Activated CD8-positive, alpha-beta memory T cell treated with anti-CD3 and anti-CD28 coated beads for 48 hours (primary cell): ENCODE measurements at places on chromosomes 16 and 17.
A peak's percentile ranks its signal among the peaks of the same experiment; 100 is the strongest.

DNA sequence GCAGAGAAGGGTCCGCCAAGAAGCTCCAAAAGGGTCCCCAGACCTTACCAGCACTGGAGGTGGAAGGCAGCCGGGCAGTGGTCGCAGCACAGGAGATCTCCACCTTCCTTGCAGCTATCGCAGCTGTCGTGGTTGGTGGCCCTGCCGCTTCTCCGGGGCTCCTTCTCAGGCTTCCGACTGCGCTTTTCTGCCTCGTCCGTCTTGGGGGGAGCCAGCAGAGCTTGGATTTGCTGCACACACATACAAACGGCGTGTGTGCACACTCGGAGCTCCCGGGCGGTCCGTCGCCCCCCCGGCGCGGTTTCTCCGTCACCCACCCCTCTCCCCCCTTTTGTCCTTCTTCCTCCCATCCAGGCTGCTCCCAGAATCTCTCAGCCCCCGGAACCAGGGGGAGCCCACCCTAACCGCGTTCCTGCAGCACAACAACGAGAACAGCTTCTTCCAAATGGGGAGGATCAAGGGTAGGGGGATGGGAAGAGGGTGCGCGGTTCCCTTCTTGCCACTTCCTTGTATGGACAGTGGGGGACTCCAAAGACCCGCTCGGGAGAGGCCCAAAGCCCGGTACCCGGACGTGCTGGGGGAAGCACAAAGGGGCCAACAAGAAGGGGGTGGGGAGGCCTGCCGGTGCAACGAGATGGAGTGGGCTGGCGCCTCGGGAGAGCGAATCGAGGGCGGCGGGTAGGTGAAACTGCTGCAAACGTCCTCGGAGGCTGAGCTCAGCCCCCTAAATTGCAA is 1.1 kb downstream of the PHF12 start:
- DNase-seq: peak; percentile 39

DNA sequence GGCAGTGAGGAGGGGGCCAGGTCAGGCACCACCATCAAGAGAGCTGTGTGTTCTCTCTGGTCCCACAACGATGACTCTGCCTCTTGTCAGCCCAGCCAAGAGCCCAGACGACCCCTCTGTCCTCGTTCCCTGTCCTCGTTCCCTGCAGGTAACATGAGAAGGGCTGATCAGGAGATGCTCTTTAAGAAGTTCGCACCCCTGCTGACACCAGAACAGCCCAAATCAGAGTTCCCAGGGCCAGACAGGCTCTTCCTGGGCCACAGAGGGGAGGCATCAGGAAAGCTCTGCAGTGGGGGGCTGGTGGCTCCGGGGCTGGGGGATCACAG is 13.5 kb upstream of the DNAI2 start:
- no peak for DNase-seq

- no peak for DNase-seq
These were observed 39.3 kb upstream of the TAC4 start for GRCh38 chr17:49887086-49887743.

GRCh38 chr17:51709694-51710633 is 448.6 kb downstream of the CA10 start:
- DNase-seq: no peak

DNA sequence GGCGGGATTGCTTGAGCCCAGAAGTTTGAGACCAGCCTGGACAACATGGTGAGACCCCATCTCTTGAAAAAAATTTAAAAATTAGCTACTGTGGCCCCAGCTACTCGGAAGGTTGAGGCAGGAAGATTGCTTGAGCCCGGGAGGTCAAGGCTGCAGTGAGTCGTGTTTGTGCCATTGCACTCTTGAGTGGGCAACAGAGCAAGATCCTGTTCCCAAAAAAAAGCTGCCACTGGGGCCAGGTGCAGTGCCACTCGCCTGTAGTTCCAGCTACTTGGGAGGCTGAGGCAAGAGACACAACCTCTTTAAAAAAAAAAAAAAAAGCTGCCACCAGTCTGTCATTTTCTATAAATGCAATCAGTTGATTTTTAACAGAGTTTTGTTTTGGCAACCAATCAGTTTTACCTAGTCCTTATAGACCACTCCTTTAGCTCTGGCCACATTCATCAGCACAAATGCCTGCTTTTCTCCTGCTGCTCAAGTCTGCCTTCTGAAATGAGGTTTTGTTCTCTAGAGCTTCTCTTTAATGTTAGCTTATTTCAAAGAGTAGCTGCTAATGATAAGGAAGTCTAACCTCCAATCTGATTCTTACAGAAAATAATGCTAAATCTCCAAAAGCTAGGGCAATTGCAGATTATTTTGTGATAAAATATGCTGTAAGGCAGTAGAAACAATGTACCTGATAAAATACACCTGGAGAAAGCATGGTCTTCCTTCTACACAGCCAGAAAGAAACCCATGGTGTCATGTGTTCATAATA is 64.8 kb downstream of the TUBD1 start:
- DNase-seq: no peak

DNA sequence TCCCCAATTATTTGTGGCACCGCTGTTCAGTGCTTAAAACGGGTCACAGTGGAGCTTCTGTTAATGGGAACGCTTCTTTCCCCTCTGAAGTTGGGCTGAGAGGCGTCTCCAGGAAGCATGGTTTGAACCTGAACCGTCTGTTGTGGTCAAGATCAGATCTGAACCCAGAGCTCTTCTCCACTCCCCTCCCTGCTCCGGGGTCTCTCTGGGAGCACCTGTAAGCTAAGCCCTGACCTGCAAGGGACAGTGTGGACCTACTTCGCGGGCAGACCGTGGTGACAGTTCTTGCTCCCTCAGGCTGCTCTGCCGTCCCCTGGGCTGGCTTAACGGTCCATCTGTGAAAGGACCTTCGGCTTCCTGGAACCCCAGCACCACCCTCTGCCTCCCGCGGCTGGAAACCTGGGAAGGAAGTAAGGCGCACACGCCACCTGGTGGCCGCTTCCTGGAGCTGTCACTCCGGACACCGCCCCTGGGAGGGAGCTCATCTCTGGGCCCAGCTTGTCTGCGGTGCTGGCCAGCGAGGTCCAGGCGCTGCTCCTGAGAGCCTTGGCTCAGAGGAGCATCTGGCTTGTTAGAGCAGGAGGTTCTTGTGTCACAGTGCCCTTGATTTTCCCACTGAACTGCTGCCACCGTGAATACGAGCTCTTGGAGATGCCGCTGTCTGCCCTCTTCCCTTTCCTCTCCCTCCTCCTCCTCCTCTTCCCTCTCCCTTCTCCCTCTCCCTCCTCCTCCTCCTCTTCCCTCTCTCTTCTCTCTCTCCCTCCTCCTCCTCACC is 518.5 kb upstream of the EEF2KMT start:
- peak; percentile 4 for DNase-seq

DNA sequence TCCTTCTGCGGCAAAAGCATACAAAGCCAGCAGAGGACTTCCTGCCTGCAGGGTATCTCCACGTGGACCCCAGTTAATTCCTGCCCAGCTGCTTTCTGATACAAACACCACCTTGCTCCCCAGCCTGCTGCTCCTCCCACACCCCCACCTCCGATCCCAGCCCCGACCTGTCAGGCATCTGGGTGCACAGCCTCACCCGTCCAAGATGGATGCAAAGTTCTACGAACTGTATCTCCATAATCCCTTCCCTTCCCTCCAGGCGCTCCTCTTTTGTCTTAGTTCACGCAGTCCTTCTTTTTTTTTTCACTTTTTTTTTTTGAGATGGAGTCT is 15.6 kb upstream of the FOXJ1 start:
- no peak for DNase-seq

DNA sequence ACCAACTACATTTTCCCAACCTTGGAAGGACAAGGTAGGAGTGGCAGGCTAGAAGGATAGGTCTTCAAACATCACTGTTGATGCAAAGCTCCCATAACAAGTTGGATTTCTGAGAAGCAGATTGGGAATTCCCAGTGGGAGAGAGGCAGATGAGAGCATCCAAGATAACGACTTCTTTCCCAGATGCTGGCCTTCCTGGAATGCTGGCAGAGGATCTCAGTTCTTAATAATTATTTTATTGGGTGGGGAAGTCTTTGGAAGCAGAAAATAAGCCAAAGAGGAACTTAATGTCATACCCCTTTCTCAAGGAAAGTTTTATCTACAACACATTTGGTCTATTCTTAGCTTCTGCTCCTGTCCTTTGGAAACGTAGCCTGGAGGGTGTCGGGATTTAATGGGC is 64.5 kb downstream of the MPRIP start:
- DNase-seq: no peak

DNA sequence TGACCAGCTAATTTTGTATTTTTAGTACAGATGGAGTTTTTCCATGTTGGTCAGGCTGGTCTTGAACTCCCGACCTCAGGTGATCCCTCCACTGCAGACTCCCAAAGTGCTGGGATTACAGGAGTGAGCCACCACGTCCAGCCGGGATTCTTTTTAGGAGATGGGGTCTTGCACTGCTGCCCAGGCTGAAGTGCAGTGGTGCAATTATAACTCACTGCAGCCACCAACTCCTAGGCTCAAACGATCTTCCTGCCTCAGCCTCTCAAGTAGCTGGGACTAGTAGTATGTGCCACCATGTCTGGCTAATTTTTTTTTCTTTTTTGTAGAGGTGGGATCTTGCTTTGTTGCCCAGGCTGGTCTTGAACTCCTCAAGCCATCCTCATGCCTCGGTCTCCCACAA is 56.4 kb upstream of the MGAT5B start:
- no peak for DNase-seq

- DNase-seq: no peak
These were observed 52.7 kb upstream of the NOG start for GRCh38 chr17:56540836-56541235.

DNA sequence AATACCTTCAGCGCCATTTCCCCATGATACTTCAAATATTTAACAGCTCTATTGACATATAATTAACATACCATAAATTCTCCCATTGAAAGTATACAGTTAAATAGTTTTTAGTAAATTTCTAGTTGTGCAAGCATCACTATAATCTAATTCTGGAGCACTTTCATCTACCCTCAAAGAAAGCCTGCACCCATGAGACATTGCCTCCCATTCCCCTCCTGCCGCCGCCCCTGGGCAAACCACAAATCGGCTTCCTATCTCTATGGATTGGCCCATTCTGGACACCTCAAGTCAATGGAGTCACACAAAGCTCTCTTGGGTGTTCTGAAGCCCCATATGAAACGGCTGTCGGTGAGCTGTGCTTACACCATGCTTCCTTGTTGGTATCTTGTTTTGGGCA is 77.3 kb upstream of the CBX4 start:
- no peak for DNase-seq

DNA sequence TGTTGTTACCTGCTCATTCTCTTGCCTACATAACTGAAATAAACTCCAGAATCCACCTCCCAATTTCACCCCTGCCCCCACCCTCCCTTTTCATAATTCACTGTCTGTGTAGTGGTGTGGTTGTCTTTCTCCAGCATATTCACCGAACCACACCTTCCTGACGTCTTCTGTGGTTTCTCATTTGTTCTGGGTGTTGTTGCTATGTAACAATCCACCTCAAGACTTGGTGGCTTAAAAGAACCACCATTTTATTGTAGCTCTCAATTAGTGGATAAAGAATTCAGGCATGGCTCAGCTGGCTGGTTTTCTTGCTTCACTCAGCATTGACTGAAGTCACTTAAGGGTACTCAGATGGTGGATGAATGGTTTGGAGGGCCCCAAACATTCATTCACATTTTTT is 229.8 kb downstream of the MAF start:
- DNase-seq: no peak

DNA sequence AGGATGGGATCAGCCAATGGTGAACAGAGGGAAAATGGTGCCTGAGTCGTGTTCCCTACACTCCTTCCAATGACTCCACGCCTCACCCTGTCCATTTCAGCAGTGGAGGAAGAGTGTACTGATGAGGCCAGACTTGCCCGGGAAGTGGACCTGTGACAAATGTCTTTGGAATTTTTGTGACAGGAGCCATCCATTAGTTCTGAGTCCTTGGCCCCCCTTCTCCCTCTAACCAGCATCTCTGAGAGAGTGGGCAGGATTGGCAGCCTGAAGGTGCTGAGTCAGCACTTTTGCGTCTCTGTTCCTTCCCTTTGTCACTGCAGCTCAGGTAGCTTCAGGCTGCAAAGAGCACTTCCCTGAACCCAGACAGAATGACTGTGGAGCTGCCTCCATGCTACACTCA is 30.8 kb downstream of the BEAN1 start:
- DNase-seq: no peak

- DNase-seq: no peak
These were observed 30.4 kb upstream of the FBXW10B start for GRCh38 chr17:15649861-15650421.

- no peak for DNase-seq
These were observed 70.5 kb downstream of the GAS7 start for GRCh38 chr17:10127819-10128425.

- no peak for DNase-seq
These were observed 22.3 kb upstream of the PLCG2 start for GRCh38 chr16:81756615-81757356.

GRCh38 chr17:81101614-81102306 is 63.5 kb upstream of the PVALEF start:
- DNase-seq: peak; percentile 82

DNA sequence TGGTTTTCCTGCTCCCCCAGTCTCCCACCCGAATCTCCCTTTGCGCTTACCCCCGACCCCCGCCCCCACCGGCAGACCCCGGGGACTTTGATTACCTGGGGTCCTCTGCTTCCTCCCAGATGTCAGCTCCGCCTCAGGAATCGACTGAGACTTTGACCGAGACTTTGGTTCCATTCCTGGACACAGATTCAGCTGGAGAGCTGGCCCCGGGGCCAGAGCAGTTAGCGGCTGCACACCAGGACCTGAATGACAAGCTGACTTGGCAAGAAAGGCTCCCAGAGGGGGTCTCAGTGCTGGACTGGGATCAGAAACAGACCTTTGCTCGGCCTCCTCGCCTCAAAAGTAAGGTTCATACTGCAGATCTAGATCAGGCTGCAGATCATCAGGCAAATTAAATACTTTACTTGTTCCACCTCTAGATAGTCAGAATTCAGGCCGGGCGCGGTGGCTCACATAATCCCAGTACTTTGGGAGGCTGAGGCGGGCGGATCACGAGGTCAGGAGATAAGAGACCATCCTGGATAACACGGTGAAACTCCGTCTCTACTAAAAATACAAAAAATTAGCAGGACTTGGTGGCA is 60.3 kb upstream of the FBXO47 start:
- no peak for DNase-seq

DNA sequence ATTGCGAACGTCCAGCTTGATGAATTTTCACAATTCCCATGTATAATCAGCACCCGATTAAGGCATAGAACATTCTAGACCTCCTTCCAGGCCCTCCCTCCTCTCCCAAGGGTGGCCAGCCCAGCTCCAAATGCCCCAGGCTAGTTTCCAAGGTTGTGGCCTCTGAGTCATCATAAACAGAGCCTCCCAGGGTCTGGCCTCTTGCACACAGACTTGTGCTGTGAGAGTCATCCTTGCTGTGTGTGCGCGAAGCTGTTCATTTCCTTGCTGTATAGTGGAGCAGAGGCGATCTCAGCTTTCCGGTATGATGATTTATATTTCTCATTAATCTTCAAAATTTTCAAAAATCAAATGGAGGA is 20.5 kb upstream of the JPH3 start:
- no peak for DNase-seq
